ENCODE measurements at places on chromosomes 7 and 10.

GRCh38 chr10:98460837-98461499 is 14.2 kb upstream of the HPS1 start:
- no peak for DNase-seq

DNA sequence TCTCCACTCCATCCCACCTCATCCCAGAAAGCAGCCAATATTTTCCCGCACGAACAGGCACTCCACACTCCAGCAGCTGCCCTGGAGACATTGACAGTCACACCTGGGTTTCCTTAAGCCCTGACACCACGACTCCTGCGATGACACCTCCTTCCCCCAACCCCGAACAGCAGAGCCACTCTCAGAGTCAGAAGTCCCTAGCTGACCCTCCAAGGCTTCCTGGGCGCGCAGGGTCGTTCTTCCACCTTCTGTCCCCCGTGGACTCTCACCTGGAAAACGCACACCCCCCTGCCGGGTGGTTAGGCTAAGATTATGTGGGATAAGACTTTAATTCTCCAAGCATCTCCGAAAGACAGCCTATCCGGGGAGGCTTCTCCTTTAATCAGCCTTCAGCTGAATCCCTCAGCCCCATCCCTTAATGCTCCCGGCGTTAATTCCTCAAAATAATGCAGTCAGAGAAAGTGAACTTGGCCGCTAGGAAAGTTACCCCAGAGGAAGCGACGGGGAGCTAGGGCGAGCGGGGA is 1.1 kb downstream of the DENND11 start:
- DNase-seq, result no peak

GRCh38 chr7:123797673-123798531 is 47.1 kb upstream of the HYAL4 start:
- DNase-seq, result no peak

GRCh38 chr7:110607050-110607857 is 483.7 kb upstream of the LRRN3 start:
- DNase-seq, result no peak

DNA sequence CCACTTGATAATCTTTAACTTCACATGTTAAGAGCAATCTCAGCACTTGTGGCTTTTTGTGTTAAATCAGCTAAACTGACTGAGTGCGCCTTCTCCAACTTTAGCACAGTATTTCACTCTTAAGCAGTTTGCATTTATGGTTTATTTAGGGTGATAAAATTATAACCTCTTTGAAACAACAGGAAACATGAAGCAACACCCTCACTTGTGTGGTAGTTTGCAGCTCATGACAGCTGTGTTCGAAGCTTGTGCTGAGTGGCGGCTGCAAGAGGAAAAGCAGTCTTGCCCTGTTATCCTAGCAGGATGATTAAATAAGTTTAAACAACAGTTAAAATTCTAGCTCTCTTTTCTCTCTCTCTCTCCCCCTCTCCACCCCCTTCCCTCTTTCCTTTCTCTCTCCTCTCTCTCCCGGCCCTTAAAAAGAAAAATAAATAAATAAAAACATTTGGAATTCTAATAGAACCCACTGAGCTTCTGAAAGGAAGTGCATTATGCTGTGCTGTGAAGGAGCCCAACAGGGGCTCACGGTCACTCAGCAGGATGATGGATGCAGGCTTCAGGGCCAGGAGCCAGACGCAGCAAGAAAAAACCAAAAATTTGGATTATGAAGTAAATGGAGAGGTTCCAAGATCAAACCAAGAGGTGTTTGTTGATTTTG is 25.2 kb downstream of the OGDH start:
- no peak for DNase-seq

DNA sequence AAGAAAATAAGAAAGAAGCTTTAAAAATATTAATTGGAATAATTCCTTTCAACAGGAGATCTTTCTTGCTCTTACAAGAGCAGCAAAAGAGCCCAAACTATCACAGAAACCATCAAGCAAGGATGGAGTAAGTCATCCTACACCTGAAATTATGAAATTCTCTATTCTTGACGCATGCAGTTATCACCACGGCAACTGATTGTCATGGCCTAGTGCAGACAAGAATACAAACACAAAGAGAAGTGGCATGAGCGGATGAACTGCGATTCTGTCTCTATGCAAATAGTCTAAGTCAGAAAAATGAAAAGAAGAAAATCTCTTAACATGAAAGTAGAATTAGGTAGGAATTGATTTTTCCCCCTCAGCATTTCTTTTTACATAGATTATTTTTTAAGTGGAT is 54.8 kb upstream of the SLC35B4 start:
- DNase-seq, result no peak

DNA sequence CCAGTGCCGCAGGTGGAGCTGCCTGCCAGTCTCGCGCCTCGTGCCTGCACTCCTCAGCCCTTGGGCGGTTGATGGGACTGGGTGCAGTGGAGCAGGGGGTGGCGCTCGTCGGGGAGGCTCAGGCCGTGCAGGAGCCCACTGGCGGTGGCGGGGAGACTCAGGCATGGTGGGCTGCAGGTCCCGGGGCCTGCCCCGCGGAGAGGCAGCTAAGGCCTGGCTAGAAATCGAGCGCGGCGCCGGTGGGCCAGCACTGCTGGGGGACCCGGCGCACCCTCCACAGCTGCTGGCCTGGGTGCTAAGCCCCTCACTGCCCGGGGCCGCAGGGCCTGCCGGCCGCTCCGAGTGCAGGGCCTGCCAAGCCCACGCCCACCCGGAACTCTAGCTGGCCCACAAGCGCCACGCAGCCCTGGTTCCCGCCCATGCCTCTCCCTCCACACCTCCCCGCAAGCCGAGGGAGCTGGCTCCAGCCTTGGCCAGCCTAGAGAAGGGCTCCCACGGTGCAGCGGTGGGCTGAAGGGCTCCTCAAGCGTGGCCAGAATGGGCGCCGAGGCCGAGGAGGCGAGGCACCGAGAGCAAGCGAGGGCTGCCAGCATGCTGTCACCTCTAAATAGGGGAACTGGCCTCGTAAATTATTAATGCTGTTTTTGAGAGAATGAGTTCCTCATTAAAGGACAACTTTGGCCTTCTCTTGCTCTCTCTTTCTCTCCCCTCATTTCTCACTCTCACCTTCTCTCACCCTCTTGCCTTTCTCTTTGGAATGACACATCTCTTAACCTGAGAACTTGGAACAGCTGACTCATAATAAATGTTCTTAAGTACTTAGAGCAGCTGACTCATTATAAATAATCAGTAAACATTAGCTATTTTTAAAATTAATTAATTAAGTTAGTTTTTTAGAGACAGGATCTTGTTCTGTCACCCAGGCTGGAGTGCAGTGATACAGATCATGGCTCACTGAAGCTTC is 4.9 kb downstream of the ACADSB start:
- no peak for DNase-seq

DNA sequence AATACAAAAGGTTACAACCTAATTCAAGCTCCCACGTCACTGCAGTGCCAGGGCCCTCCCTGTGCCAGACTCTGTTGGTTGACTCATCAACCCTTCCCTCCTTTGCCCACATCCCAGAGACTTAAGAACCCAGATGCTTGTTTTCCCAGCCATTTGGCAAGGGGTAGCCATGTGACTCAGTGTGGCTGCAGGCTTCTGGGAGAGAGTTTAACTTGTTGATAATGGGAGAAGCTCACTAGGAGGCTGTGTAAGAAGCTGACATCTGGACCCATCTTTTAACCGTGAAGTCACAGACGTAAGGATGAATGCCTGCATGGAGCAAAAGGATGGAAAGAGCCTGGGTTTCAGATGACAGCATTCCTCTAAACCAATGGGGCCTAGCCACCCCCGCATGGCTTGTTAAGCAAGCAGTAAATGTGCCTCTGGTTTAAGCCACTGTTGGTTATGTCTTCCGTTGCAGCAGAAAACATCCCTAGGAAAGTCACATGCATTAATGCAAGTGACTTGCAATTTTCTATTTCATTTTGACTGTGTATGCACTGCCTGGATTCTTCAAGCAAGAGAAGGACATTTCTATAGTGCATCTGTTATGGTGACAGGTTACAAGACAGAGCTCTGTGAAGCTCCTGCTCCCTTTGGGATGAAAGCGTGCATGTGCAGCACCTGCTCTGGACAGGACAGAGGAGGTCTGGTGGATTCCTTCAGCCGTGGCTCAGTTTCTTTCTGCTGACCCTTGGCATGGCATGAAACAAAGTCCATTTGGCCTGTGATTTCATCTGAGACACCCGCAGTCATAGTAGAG is 57.5 kb upstream of the CREB5 start:
- DNase-seq, result no peak

GRCh38 chr7:34354011-34354410 is 304.0 kb upstream of the NPSR1 start:
- DNase-seq, result no peak

DNA sequence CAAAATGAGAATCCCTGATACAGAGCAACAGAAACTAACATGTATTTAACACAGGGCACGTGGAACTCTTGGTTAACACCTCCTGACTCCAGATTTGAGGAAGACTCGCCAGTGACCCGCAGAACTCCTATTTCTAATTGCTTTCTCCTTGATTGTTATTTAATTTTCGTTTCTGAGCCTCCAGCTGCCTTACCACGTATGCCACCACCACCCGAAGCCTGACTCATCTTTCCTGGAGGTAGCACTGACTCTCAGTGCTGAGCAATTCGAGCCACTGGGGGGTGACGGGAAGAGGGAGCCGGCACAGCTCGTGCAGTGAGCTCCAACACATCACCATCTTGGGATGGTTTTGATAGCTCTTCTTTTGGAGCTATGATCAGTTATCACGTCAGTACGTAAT is 273.9 kb upstream of the MGMT start:
- no peak for DNase-seq

GRCh38 chr10:34547291-34547690 is 267.8 kb downstream of the PARD3 start:
- DNase-seq, result no peak

DNA sequence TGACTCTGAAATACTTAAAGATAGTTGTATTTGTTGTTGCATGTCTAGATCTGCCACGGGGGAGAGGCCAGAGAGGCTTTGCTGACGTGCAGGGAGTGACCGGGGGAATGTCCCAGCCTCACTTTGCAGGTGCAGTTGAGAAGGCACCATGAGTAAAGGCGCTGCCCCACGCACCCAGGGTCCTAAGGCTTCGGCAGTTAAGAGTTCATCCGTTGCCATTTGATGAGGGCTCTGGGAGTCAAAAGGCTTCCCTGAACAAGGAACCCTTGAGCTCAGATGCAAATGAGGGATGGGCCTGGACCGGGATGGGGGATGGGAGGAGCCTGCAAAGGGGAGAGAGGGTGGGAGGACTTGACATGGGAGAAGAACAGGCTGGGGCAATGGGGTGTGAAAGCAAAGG is 20.4 kb downstream of the PPP2R2D start:
- DNase-seq, result no peak

GRCh38 chr7:27241189-27242056 is 1.2 kb upstream of the EVX1 start:
- DNase-seq, result no peak

DNA sequence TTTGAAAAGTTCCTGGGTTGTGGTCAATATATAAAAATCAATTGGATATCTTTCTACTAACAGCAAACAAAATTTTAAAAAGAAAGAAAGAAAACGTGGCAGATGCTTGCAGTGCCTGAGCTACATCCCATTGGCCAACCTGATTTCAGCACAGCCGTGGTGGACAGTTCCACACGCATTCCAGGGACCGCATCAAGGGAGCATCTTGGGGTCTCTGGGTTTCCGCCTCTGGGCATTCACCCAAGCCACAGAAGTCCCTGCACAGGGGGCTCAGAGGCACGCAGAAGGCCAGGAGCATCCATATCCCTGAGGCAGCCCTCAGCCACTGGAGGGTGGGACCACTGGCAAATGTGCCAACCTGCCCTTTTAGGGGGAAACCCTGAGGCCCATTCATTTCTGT is 254.5 kb upstream of the RNF32 start:
- no peak for DNase-seq

Measured in stimulated activated naive CD8-positive, alpha-beta T cell treated with anti-CD3 and anti-CD28 coated beads, Interleukin-15, amount 100 ng/mL, for 72 hours (primary cell).